ENCODE measurements at places on chromosomes 5 and 9.

DNA sequence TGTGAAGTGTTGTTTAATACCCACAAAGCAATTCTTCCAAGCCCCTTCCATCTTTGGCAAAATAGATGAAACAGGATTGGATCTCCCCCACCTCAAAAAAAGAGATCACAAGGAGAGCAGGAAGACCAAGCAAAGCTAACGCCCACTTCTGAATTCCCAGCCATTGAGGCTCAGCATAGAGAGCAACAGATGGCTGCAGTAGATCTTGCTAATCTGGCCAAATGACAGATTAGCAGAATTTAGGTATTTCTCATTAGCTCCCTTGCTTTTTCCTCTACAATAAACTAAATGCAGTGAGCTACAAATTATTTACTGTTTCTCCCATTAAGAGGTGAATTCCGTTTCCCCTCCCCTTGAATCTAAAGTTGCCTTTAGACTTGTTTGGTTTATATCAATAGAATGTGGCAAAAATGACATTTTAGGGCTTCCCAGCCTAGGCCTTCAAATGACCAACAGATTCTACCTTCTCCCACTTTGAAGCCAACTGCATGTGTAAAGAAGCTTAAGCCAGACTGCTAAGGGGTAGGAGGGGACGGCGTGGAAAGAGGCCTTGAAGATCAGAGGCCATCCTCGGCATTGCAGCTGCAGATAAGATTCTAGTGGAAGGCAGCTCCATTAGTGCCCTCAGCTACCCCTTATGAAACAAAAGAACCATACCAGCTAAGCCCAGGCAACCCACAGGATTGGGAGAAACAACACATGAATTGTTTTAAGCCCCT lies 56.8 kb upstream of the CPEB4 start:
- DNase-seq = no peak

DNA sequence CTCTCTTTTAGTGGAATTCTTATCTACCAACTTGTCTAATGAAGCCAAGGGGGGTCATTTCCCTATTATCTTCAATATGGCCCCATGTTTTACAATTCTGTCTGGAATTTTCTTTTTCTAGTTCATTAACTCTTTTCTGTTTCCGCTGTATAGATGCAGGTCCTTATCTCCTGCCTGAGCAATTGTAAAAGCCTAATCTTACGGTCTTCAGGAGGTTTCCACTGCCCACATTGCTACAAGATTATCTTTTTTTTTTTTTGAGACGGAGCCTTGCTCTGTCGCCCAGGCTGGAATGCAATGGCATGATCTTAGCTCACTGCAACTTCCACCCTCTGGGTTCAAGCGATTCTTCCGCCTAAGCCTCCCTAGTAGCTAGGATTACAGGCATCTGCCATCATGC lies 132.3 kb downstream of the UNC13B start:
- DNase-seq = no peak

- no peak for DNase-seq
Observed at GRCh38 chr9:33227741-33228140, 12.2 kb upstream of the SPINK4 start.

DNA sequence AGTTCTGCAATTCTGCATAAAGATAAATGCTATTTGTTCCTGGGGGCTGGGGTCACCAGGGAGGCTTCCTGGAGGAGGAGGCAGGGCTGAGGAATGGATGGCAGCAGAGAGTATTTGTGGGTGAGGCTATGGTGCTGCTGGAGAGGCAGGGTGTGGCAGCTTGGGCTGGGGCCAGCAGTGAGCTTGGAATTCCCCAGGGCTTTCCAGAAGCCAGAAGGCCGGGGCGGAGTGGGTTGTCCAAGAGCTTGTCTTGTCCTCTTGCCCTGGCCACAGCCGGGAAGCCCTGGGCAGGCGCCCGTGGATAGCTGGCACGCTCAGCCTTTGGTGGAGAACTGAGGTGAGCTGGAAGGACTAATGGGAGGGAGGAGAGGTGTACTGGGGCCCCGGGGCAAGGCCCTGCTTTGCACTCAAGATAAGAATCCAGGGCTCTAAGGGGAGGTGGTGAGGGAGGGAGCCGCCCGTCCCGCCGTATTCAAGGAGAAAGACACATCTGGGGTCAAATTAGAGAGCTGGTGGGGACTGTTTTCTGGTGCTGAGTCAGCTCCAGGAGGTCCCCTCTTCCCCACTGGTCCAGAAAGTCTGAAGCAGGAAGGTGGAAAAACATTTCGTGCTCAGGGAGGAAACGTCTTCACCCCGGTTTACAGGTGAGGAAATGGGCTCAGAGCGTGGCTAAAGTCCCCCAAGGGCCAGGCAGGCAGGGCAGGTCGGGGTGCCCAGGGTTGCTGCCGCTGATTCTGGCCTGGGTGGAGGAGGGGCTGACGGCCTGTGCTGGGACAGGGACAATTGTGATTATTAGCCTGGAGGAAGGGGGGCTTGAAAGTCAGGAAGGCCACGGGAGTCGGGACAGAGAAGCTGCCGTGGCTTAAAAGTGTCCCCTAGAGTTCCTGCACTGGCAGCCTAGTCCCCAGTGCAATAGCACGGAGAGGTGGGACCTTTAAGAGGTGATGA lies 26.9 kb upstream of the CNOT6 start:
- no peak for DNase-seq

DNA sequence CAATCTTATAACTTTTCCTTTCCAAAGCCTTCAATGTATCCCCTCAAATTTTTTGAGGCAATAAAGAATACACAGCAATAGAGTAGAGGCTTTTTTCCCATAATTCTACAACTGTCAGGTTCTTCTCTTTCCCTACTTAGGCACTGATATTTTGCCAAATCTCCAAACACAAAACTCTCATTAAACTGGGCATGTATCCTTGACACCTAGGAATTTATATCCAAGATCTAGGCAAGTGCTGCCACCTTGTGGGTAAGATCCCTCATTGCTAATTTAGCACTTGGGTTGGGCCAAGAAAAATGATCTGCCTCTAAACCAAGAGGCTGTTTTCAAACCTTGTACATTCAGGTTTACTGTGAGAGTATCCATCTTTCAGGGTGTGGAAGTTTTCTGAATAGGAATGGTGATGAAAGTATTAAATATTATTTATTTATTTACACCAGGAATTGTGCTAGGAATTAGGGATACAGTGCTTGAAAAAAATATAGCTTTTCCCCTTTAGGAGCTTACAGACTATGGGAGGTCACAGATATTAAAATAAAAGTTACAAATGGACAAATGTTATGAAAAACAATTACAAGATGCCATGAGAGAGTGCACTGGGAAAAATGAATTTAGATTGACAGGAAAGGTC lies 17.6 kb downstream of the TSTD2 start:
- peak; percentile 74 for DNase-seq

DNA sequence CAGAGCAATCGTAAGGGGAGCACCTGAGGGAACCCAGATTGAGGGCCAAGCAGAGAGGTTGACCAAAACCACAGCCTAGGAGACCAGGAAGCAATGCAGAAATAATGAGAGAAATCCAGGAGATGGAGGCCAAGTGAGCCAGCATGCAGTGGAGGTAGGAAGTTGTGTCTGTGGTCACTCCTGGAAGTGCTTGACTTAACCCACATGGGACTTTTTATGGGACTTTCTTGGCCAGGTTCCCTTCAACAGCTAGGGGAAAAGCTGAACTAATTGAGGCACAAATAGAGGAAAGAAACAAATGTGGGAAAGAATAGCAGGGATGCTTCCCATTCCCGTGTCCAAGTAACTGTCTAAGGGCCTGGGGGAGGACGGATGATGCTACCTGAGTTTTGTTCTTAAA lies 293.2 kb upstream of the CLINT1 start:
- DNase-seq = no peak

- DNase-seq = peak; percentile 79
Observed at GRCh38 chr5:172235132-172235780, 41.3 kb downstream of the EFCAB9 start.

GRCh38 chr5:139470821-139471300 lies at the start of gene SMIM33:
Gene SMIM33, plus strand, starts transcription at chr5:139471004. Its CDS starts 118 bp downstream, at chr5:139471122.
- no peak for DNase-seq

GRCh38 chr5:67290655-67291054 lies 94.1 kb upstream of the CD180 start:
- no peak for DNase-seq

DNA sequence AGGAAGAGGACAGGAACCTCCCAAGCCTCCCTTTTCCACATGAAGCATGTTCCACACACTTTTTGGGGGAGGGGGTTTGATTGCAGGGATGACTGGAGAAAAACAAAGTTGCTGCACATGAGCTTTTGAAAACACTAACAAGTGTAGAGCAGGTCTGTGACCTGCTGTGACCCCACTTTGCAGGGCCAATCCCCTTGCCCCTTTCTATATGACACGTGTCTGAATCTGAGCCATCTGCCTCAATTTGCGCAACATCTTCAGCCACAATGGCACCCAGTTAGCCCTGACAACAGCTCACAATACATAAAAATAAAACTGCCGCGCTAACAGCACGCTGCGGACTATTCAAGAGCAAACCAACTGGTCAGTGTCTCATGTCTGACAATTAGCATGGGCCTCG lies 227.8 kb upstream of the TBCA start:
- DNase-seq = no peak

GRCh38 chr9:112075009-112075378 lies 100.1 kb downstream of the SUSD1 start:
- DNase-seq = no peak

GRCh38 chr9:118414676-118415075 lies 710.5 kb downstream of the TLR4 start:
- DNase-seq = no peak

GRCh38 chr5:34916518-34916917 lies 1.0 kb downstream of the BRIX1 start:
- DNase-seq = no peak

GRCh38 chr5:116281309-116281708 lies 196.5 kb downstream of the COMMD10 start:
- no peak for DNase-seq

GRCh38 chr5:27015758-27016157 lies 22.6 kb downstream of the CDH9 start:
- DNase-seq = no peak

DNA sequence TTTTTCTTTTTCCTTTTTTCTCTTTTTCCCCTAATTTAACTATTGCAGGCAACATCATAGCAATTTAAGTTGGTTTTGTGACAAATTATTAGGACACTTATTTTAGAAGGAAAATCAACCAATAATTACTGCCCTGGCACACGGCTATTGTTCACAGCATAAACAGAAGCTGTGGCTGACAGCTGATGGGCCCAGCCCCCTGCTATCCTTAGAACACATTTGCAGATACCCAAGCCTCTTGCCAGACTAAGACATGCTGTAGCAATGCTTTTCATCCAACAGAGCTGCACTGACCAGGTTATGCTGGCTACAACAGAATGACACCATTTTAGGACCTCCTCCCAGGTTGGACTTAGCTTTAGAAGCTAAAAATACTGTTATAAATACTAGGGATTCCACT lies 852.7 kb upstream of the DMAC1 start:
- DNase-seq = no peak

DNA sequence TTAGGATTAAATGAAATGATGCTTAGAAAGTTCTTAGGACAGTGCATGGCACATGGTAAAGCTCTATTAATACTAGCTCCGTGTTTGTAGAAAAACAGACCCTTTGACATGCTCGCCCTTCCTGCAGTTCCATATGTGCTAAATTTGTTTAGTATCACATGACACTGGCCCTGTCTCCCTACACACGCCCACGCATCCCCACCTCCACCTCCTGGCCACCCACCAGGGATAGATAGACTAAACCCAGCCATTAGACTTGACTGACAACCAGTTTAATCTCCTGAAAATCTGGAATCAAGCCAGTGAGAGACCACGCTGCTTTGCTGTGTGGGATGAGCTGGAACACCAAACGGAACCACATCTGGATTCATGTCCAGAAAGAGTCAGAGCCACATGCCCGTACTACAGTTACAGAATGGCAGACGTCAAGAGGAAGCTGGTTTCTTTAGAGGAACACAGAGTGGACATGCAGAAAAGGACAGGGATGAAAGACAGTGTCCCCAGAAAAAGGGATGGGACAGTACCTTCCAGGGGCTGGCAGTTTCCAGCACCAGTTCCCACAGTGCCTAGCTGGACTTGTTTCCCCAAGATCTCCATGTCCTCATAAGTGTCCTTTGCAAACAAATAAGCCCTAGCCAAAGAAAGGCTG lies 186.1 kb downstream of the PDZD2 start:
- DNase-seq = no peak

GRCh38 chr9:127192744-127193143 lies 70.3 kb upstream of the ANGPTL2 start:
- DNase-seq = no peak

DNA sequence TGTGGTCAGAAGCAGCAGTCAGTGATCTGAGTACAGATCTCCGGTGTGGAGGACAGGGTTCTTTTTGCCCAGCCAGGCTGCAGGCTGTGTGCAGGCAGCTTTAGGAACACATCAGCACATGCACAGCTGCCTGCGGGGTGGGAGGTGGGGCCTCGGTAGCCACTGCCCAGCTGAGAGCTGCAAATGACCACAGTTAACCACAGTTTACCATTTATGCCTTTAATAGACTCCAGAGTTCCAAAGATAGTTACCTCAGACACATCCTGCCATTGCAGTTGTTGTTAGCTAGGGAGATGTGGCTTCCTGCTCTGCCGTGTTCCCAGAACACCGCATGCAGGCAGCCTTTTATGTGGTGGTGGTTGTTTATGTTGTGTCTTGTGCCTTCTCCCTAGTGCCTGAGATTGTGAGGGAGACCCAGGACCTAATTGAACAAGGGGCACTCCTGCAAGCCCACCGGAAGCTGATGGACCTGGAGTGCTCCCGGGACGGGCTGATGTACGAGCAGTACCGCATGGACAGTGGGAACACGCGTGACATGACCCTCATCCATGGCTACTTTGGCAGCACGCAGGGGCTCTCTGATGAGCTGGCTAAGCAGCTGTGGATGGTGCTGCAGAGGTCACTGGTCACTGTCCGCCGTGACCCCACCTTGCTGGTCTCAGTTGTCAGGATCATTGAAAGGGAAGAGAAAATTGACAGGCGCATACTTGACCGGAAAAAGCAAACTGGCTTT lies 10.2 kb downstream of the EXOC3 start:
- DNase-seq = no peak

DNA sequence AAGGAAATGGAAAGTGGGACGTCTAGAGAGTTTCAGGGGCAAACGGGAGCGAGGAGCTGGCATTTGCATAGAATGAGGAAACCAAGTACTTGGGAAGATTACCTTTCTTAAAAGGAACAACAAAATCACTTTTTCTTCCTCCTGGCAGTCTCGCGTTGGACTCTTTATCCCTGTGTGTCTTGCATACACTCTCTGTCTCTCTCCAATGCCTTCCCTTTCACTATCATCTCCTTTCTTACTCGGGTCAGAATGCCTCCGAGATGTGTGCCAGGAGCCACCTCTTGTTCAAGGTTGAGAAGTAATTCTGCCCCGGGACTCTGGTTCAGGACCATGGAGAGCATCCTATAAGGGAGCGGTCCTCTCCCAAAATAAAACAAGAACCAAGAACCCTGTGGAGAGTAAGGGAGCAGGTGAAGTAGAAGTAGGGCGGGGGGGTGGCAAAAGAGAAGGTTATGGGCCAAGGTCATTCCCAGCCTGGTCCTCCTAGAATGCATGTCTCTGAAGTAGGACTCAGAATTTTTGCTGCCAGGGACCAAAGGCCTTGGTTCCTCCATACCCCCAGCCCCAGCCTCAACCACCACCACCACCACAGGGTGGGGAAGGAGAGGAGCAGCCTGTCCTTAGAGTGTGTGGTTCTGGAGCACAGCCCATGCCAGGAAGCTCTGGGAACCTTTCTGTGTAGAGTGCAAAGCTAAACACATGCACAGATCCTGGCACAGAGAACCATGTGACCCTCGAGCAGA lies 72.1 kb upstream of the ARAP3 start:
- peak; percentile 32 for DNase-seq

Measured in GM12865 (cell line).